CD8-positive, alpha-beta memory T cell (primary cell): ENCODE measurements at places on chromosomes 2 and 18. TPM values are rescaled to one million over a fixed set of nuclear protein-coding genes. Genes with fewer than 3 reads are reported as not detected.

- H3K36me3 ChIP-seq, result no peaks in the 10 kb centered on the region
- H3K4me1 ChIP-seq, result peaks cover 4% of the 10 kb centered on the region
- H3K4me3 ChIP-seq, result no peak overlapping the region
These were observed 14.0 kb upstream of the IMP4 start for GRCh38 chr2:130328710-130329109.

DNA sequence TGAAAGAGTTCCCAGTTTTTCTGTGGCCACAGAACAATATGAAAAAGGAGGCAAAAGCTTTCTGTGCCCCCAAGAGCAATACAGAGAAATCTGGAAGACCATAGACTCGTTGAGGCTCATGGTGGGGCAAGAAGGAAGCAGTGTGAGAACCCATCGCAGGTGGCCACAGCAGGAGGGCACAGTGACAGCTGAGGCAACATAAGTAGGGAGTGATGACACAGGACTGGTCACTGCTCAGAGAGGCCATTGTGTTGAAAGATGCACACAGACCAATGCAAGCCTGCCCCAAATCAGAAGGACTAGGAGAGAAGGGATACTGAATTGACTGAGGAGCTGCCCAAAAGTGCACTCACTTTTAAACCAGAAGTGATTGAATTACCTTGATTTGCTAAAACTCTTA is 483.6 kb downstream of the EPHA4 start:
- DNase-seq, result no peak
- H3K27me3 ChIP-seq, result no peaks in the 10 kb centered on the region
- no peak overlapping the region for H3K4me3 ChIP-seq
- H3K27ac ChIP-seq, result no peak overlapping the region

DNA sequence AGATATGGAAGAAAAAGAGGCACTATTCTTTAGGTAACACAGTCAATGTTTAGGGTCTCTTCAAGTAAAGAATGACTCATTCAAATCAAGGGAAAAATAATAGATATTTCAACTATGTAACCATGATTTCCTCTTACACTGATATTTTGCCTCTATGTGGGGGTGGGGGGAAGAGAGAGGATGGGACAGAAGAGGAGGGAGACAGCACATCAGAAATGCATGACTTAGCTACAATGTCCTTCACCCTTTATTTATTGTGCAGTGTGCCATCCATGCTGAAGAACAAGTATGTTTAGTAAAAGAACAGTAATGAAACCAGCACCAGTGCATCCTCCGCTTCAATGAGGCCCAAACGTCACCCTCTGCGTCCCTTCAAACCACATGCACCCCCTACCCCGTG is 204.8 kb downstream of the HDAC4 start:
- peaks cover 17% of the 10 kb centered on the region for H3K36me3 ChIP-seq
- no peak for DNase-seq
- H3K27me3 ChIP-seq, result no peaks in the 10 kb centered on the region
- H3K4me3 ChIP-seq, result no peak overlapping the region

DNA sequence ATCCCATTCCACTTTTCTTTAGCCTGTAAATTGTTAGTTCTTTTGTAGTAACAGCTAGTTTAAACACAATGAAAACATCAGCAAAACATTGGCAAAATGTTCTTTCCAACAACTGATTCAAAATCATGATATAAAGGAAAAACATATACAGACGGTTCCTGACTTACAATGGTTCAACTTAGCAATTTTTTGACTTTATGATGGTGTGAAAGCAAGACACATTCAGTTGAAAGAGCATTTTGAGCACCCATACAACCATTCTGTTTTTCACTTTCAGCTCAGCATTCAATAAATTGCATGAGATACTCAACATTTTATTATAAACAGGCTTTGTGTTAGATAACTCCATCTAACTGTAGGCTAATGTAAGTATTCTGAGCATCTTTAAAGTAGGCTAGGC is 185.1 kb downstream of the NOL4 start:
- H3K27ac ChIP-seq, result no peak overlapping the region
- no peaks in the 10 kb centered on the region for H3K4me1 ChIP-seq
- DNase-seq, result no peak
- no peaks in the 10 kb centered on the region for H3K27me3 ChIP-seq

DNA sequence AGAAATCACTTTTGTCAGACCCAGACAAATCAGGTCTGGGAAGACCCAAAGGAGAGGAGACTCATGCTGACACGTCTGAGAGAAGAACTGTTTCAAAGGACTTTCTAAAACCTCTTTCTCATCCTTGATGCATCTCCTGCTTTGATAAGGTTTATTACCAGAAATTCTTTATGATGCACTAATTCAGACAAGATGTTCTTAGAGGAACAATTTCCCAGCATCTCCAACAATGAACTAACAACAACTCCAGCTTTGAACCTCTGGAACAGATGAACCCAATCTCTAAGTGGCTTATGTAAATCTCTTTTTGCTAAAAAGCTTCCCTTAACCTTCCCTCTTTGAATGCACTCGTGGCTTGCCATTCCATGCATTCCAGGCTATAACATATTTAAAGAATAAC is 15.9 kb upstream of the SERPINB11 start:
- no peaks in the 10 kb centered on the region for H3K36me3 ChIP-seq
- H3K27me3 ChIP-seq, result no peaks in the 10 kb centered on the region
- no peak overlapping the region for H3K4me3 ChIP-seq
- no peak overlapping the region for H3K27ac ChIP-seq
- no peak for DNase-seq

- no peaks in the 10 kb centered on the region for H3K36me3 ChIP-seq
- H3K4me3 ChIP-seq, result no peak overlapping the region
- DNase-seq, result no peak
- no peaks in the 10 kb centered on the region for H3K4me1 ChIP-seq
- no peak overlapping the region for H3K27ac ChIP-seq
- no peaks in the 10 kb centered on the region for H3K27me3 ChIP-seq
These were observed 802.9 kb upstream of the ID2 start for GRCh38 chr2:7878786-7879482.

DNA sequence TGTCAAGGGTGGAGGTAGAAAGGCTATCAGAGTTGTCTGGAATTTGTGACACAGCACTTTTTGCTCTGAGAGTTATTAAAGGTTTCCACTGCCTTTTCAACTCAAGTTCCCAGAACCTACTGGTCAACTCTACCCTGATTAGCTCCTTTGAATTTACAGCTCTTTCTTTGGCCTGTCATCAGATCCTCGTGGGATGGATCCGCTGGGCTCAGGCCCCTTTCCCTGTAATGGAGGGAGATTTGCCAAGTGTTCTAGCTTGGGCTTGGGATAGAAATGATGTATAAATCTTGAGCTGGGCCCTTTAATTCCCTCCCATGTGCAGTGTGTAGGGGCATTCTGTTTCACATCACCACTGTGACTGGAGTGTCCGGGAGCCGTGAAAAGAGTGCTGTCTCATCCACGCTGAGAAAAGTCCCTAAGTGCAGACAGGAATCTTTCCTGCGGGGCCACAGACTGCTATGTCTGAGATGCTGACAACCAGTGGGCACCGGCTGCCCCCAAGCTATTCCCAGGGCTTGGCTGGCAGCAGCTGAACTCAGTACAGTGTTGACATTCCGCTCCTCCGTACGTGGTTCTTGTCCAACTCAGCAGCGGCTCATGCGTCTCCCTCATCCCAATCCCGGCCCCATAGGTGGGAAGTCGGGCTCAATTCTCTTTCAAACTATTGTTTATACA is 46.9 kb upstream of the ARHGAP28 start:
- no peaks in the 10 kb centered on the region for H3K4me1 ChIP-seq
- H3K27me3 ChIP-seq, result no peaks in the 10 kb centered on the region
- no peaks in the 10 kb centered on the region for H3K36me3 ChIP-seq
- H3K4me3 ChIP-seq, result no peak overlapping the region
- no peak for DNase-seq

DNA sequence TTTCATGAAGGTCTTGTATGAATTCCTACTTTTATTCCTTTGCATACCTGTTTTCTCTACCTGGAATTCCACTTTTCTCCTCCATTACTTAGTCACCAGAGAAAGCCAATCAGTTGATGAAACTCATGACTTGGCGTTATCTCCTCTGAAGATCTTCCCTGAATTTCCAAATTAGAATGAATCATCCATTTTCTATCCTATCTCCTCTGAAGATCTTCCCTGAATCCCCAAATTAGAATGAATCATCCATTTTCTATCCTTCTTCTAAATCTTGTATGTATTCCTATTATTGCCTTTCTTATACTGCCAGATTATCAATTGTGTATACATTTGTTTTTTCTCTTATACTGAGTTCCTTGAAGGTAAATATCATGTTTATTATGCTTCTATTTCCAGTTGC is 440.4 kb downstream of the CCDC85A start:
- H3K36me3 ChIP-seq, result no peaks in the 10 kb centered on the region
- no peak overlapping the region for H3K4me3 ChIP-seq

GRCh38 chr2:166104773-166105172 is 23.0 kb downstream of the SCN1A start:
- no peaks in the 10 kb centered on the region for H3K27me3 ChIP-seq
- no peaks in the 10 kb centered on the region for H3K36me3 ChIP-seq
- H3K4me3 ChIP-seq, result no peak overlapping the region
- no peak for DNase-seq
- H3K4me1 ChIP-seq, result no peaks in the 10 kb centered on the region

GRCh38 chr2:44948565-44949328 is 7.2 kb downstream of the SIX3 start:
- H3K4me3 ChIP-seq, result no peak overlapping the region
- H3K36me3 ChIP-seq, result no peaks in the 10 kb centered on the region
- H3K4me1 ChIP-seq, result no peaks in the 10 kb centered on the region

The UGT1A3 gene
- not detected for total RNA-seq

DNA sequence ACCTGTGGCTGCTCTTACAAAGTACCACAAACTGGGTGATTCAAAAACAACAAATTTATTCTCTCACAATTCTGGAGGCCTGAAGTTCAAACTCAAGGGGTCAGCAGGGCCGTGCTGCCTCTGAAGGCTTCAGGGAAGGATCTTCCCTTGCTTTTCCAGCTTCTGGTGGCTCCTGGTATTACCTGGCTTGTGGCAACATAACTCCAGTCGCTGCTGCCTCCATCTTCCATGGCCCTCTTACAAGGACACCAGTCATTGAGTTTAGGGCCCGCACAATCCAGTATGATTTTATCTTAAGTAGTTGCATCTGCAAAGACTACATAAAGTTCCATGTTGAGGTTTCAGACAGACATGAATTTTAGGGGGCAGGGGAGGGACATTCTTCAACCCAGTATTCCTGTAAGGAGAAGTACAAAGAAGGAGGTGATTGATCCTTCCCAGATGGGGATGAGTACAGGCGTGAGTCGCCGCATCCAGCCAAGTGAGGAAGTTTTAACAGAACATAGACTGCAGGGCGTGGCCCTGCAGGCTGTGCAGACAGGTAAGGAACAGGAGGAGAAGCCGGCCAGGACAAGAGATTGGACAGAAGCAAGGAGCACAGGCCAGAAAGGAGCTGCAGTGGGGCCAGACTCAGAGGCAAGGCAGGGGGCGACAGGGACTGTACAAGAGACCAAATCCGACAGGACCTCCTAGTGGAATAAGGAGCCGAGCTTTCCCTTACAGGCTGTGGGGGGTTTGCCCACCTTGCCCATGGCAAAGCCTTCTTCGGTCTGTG is 44.4 kb upstream of the BZW1 start:
- no peak for DNase-seq
- H3K27ac ChIP-seq, result no peak overlapping the region
- no peaks in the 10 kb centered on the region for H3K36me3 ChIP-seq
- H3K27me3 ChIP-seq, result no peaks in the 10 kb centered on the region

The DNAJB2 gene
- total RNA-seq, result 56.4 TPM

GRCh38 chr2:236214376-236214995 is 46.3 kb upstream of the GBX2 start:
- DNase-seq, result no peak
- H3K4me3 ChIP-seq, result no peak overlapping the region
- H3K27ac ChIP-seq, result no peak overlapping the region
- no peaks in the 10 kb centered on the region for H3K36me3 ChIP-seq
- H3K4me1 ChIP-seq, result no peaks in the 10 kb centered on the region

The IGFBP5 gene
- total RNA-seq, result not detected

- H3K36me3 ChIP-seq, result no peaks in the 10 kb centered on the region
- no peaks in the 10 kb centered on the region for H3K4me1 ChIP-seq
- no peak for DNase-seq
- no peaks in the 10 kb centered on the region for H3K27me3 ChIP-seq
- no peak overlapping the region for H3K4me3 ChIP-seq
- no peak overlapping the region for H3K27ac ChIP-seq
These were observed 103.7 kb upstream of the DNMT3A start for GRCh38 chr2:25445464-25445863.

The TMEM198 gene
- 6.0 TPM for total RNA-seq

- H3K4me1 ChIP-seq, result peaks cover 59% of the 10 kb centered on the region
- H3K4me3 ChIP-seq, result no peak overlapping the region
- no peak for DNase-seq
- no peaks in the 10 kb centered on the region for H3K27me3 ChIP-seq
- H3K36me3 ChIP-seq, result no peaks in the 10 kb centered on the region
These were observed 62.2 kb downstream of the RBMS1 start for GRCh38 chr2:160431441-160431840.

The MOGAT1 gene
- not detected for total RNA-seq

- H3K27me3 ChIP-seq, result no peaks in the 10 kb centered on the region
- no peaks in the 10 kb centered on the region for H3K36me3 ChIP-seq
- DNase-seq, result no peak
These were observed 229.3 kb upstream of the AGAP1 start for GRCh38 chr2:235264512-235264911.

GRCh38 chr2:196515608-196516007 is 123.9 kb upstream of the CCDC150 start:
- no peaks in the 10 kb centered on the region for H3K36me3 ChIP-seq
- DNase-seq, result no peak
- no peak overlapping the region for H3K27ac ChIP-seq
- no peak overlapping the region for H3K4me3 ChIP-seq
- H3K27me3 ChIP-seq, result no peaks in the 10 kb centered on the region

DNA sequence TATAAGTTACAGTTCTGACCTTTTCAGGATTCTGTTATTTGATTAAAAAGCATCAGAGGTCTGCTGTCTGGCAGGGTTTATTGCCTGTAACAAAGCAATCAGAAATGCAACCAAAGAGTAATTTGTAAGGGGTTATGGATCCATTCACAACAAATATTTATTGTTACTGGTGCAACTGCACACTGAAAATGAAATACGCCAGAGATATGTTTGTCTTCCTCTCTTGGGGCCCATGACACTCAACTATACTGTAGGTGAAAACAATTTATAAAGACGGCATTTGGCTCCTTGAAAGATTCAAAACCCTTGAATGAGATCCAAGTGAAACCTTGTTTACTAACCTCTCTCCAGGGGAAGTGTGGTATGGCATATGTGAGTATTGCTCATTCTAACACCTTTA is 452.2 kb downstream of the MBD2 start:
- H3K4me1 ChIP-seq, result no peaks in the 10 kb centered on the region
- H3K36me3 ChIP-seq, result no peaks in the 10 kb centered on the region
- H3K4me3 ChIP-seq, result no peak overlapping the region
- no peak overlapping the region for H3K27ac ChIP-seq
- no peaks in the 10 kb centered on the region for H3K27me3 ChIP-seq

The GRHL1 gene
- total RNA-seq, result 0.93 TPM

The IL36RN gene
- total RNA-seq, result not detected

DNA sequence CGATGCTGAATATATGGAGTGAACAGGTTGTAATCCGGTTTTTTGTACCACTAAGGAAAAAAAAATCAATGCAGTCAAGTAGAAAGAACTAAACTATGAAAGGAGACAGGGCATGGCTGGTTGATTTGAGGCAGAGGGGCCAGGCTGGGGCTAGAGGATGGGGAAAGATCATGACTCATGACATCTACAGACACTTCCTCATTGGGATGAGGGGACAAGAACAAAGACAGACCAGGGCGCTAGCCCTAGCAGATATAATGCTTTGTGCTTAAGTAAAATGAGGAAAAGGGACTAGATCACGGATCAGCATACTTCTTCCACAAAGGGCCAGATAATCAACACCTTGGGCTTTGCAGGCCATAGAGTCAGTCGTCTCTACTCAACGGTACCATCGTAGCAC is 55.8 kb downstream of the ST6GAL2 start:
- no peak for DNase-seq
- no peak overlapping the region for H3K27ac ChIP-seq
- H3K4me3 ChIP-seq, result no peak overlapping the region
- no peaks in the 10 kb centered on the region for H3K27me3 ChIP-seq
